ENCODE measurements at places on chromosomes 6 and 20. TPM values are rescaled to one million over a fixed set of nuclear protein-coding genes. Genes with fewer than 3 reads are reported as not detected.
A peak's percentile ranks its signal among the peaks of the same experiment; 100 is the strongest.

DNA sequence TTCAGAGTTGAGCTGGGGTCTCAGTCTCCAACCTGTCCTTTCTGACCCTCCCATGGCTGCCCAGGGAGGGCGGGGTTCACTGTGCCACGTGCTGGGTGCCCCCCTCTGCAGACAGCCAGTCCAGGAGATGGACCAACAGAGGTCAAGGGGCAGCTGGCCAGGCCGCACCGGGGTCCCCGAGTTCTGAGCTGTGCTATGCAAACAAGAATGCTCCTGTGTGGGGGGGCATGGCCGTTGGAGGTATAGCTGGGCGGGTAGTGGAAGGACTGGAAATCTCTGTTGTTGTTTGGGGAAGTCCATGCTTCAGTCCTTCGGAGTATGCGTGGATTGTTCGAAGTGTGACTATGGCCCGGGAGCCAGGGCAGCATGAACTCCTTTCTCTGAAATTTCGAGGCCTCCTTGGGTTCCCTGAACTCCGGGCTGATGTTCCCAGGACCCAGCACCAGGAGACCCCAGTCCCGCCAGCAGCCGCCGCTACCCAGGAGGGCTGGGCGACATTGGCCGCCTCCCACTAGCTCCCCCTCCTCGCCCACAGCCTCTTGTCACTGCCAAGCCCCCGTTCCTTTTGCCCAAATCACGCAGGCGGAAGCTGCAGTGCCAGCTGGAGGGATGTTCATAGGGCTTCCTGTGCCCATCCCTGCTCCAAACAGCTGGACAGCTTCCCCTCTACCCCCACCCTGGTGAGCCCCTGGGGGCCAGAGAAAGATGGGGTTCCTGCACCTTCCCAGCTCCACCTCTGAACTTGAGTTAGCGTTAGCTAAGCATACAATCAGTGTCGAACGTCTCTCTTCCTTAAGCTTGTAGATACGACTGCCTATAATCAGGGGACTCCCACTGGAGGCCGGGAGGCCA lies 126.6 kb downstream of the TAF4 start:
- H3K36me3 ChIP-seq = no peaks in the 10 kb centered on the region
- H3K4me1 ChIP-seq = no peaks in the 10 kb centered on the region
- H3K4me3 ChIP-seq = no peak overlapping the region
- no peak for DNase-seq

DNA sequence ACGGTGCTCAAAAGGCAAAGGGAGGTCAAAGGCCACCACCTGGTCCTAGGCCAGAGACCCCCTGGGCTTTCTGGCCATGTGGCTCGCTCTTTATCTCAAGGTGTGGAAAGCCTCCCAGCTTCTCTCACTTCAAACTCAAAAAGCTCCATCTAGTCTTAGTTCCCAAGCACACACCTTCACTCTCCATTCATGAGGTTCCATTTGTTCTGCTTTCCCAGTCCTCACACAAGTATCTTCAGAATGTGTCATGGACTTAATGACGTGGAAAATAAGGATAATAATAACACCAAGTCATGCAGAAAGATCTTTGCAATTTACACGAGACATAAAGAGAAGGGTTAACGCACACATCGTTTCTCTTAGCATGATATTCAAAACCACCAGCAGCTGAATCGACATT lies 219.3 kb downstream of the GMDS start:
- no peak for DNase-seq
- H3K4me3 ChIP-seq = no peak overlapping the region
- no peak overlapping the region for H3K27ac ChIP-seq
- H3K27me3 ChIP-seq = no peaks in the 10 kb centered on the region

DNA sequence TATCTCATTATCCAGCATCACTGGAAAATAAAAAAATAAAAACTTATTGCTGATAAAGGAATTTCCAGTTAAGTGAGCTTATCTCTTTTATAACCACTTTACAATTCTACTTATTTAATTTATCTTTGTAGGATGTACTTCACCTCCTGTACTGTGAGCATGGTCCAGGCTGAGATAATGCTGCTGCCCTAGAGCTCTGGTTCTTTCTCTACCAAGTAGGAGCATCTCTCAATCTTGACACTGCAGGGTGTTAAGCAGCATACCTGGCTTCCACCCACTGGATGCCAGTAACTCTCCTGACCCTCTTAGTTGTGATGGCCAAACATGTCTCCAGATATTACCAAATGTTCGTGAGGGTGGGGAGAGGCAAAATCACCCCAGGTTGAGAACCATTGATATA lies 454.5 kb downstream of the ADGRB3 start:
- DNase-seq = no peak
- H3K27ac ChIP-seq = no peak overlapping the region
- no peaks in the 10 kb centered on the region for H3K27me3 ChIP-seq
- H3K36me3 ChIP-seq = no peaks in the 10 kb centered on the region

DNA sequence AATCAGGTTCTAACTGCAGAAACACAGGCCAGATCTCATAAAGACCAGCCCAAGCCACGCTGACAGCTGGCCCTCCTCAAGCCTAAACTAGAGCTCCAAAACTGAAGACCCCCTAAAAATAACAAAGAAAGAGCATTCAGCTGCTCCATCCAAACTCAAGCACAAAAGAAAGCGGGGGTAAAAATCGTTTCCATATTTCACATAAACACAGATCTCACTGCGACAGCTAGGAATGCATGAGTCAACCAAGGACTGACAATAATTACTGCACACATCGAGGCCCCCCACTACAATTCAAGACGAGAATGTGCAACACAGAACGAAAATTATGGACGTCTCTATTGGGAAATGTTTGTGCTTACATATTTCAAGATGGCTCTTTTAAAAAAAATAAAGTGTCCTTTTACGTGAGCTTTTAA lies 31.1 kb downstream of the CNKSR3 start:
- H3K4me3 ChIP-seq = peak overlapping the region; percentile 61
- peak overlapping the region; percentile 41 for H3K27ac ChIP-seq
- H3K36me3 ChIP-seq = no peaks in the 10 kb centered on the region
- H3K27me3 ChIP-seq = no peaks in the 10 kb centered on the region
- DNase-seq = peak; percentile 53

DNA sequence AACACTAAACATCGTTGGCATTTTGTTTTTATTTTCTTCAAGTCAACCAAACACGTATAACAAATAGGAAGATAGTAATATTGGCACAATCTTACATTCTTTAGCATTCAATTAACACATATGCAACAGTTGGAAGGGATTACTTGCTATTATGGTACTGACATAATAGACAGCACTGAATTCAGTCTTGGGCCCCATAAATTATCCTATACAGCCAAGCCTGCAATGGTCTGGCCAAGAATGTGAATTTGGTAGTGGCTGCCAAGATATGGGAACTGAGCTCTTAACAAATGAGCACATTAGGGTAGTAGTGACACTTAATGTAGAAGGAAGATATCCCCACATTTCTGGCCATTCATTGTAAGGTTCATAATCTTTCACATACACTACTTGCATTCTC lies 44.8 kb upstream of the ARHGAP18 start:
- H3K27me3 ChIP-seq = no peaks in the 10 kb centered on the region
- no peak for DNase-seq
- H3K4me3 ChIP-seq = no peak overlapping the region
- no peaks in the 10 kb centered on the region for H3K36me3 ChIP-seq
- peaks cover 37% of the 10 kb centered on the region for H3K4me1 ChIP-seq
- no peak overlapping the region for H3K27ac ChIP-seq

- peak; percentile 93 for DNase-seq
- H3K27ac ChIP-seq = peak overlapping the region; percentile 53
- no peak overlapping the region for H3K4me3 ChIP-seq
- H3K27me3 ChIP-seq = no peaks in the 10 kb centered on the region
Observed at GRCh38 chr6:136582711-136583471, 32.7 kb upstream of the MAP7 start.

- no peaks in the 10 kb centered on the region for H3K4me1 ChIP-seq
- DNase-seq = no peak
- no peak overlapping the region for H3K27ac ChIP-seq
- peaks cover 4% of the 10 kb centered on the region for H3K27me3 ChIP-seq
- H3K36me3 ChIP-seq = no peaks in the 10 kb centered on the region
- H3K4me3 ChIP-seq = no peak overlapping the region
Observed at GRCh38 chr6:170106906-170107525, 183.9 kb downstream of the DLL1 start.

DNA sequence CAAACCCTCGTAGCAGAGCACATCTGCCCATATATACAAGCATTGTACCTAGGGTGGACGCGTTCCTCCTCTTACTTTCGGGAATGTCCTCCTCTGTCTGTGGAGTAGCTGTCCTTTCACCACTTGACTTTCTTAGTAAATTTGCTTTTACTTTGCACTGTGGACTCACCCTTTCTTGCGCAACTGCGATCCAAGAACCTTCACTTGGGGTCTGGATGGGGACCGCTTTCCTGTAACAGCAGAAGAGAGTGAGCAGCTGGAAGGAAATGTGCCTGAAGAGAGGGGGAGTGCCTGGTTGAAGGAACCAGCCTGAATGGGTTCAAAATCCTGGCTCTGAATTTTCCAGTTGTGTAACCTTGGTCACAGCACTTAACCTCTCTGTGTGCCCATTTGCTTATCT lies 40.1 kb upstream of the PMEPA1 start:
- peaks cover 20% of the 10 kb centered on the region for H3K27me3 ChIP-seq
- peaks cover 7% of the 10 kb centered on the region for H3K4me1 ChIP-seq
- no peak overlapping the region for H3K27ac ChIP-seq
- no peak overlapping the region for H3K4me3 ChIP-seq
- no peaks in the 10 kb centered on the region for H3K36me3 ChIP-seq

DNA sequence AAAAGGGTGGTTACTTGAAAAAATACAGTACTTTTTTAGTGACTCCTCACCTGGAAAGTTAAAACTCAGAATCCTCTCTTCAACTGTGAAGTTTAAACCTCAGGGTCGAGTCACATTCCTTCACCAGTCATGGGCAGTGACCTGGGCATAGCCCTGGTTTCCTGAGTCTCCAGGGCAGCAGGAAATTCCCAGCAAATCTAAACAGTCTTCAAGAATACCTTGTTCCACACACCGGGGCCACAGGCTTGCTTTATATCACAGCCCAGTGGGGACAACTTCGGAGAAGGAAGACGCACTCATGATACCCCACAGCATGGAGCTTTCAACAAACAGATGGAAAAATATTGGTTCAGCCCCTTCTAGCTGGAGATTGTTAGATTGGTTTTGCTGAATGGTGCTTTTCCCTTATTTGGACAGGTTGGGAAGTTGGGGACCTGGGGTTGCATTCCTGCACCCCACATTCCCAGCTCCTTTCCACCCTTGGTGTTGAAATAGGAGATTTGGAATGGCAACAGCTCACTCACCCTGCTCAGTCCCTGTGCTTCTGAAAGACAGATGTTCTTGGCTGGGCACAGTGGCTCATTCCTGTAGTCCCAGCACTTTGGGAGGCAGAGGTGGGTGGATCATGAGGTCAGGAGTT lies 113.0 kb upstream of the TMEM170B start:
- no peak for DNase-seq
- H3K4me3 ChIP-seq = no peak overlapping the region
- peaks cover 40% of the 10 kb centered on the region for H3K4me1 ChIP-seq
- no peaks in the 10 kb centered on the region for H3K27me3 ChIP-seq
- H3K36me3 ChIP-seq = no peaks in the 10 kb centered on the region

DNA sequence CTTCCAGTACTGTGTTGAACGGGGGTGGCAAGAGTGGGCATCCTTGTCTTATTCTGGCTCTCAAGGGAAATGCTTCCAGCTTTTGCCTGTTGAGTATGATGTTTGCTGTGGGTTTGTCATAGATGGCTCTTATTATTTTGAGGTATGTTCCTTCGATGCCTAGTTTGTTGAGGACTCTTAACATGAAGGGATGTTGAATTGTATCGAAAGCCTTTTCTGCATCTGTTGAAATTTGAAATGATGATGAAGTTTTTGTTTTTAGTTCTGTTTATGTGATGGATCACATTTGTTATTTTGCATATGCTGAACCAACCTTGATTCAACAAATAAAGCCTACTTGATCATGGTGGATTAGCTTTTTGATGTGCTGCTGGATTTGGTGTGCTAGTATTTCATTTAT lies 48.0 kb downstream of the RPRD1B start:
- H3K27me3 ChIP-seq = no peaks in the 10 kb centered on the region
- no peak overlapping the region for H3K4me3 ChIP-seq
- no peaks in the 10 kb centered on the region for H3K4me1 ChIP-seq
- no peak for DNase-seq

GRCh38 chr6:53680489-53680888 lies 14.9 kb upstream of the KLHL31 start:
- no peaks in the 10 kb centered on the region for H3K4me1 ChIP-seq
- H3K27ac ChIP-seq = no peak overlapping the region
- no peak overlapping the region for H3K4me3 ChIP-seq

DNA sequence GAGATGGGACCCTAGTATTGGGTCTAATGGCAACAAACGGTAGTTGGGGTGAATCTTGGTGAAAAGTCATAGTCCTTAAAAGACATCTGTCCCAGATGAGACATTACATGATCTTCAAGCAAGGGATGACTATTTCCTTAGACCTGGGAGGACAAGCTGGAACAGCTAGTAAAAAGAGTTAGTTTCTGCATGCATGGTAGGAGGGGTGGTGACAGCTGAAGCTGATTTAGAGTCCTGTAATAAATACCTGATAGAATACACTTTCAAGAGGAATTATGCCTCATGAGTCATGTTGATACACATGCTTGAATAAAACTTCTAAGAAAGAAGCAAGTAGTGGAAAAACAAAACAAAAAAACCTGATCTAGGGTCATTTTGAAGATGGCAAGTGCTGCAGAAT lies 247.4 kb downstream of the CD109 start:
- no peaks in the 10 kb centered on the region for H3K27me3 ChIP-seq
- H3K4me1 ChIP-seq = peaks cover 26% of the 10 kb centered on the region
- H3K27ac ChIP-seq = no peak overlapping the region
- H3K4me3 ChIP-seq = no peak overlapping the region

DNA sequence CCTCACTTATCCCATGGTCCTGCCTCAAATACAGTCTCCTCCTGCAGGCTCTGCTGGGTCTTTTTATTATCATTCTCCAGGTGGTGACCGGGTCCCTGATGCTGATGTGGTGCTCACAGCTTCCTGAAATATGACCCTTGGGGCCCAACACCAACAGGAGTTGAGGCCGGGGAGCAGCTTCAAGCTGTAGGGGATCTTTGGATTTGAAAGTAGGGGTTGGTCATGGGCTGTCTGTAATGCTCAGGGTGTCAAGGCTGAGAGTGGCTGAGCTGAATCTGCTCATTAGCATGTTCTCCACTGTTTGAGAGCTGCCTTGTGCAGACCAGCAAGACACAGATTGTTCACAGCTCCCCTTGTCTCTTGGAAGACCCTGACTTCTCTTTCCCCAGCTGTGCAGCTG lies 35.5 kb downstream of the HLA-F start:
- no peaks in the 10 kb centered on the region for H3K27me3 ChIP-seq
- H3K4me1 ChIP-seq = peaks cover 18% of the 10 kb centered on the region
- no peaks in the 10 kb centered on the region for H3K36me3 ChIP-seq
- no peak overlapping the region for H3K27ac ChIP-seq

- no peaks in the 10 kb centered on the region for H3K36me3 ChIP-seq
- H3K4me1 ChIP-seq = peaks cover 3% of the 10 kb centered on the region
- no peak overlapping the region for H3K4me3 ChIP-seq
- no peak for DNase-seq
Observed at GRCh38 chr20:64254156-64254555, 1.4 kb upstream of the PCMTD2 start.

- H3K4me1 ChIP-seq = 0 out of 2 replicates have a peak, but pooled peaks cover 6% of the 10 kb centered on the region
- no peaks in the 10 kb centered on the region for H3K36me3 ChIP-seq
- no peak overlapping the region for H3K4me3 ChIP-seq
- peak; percentile 40 for DNase-seq
Observed at GRCh38 chr20:22763257-22763906, 179.0 kb upstream of the FOXA2 start.

FAM83C gene
- not detected for total RNA-seq

STMND1 gene
- total RNA-seq = not detected

CGAS gene
- total RNA-seq = 6.3 TPM

PLCB4 gene
- total RNA-seq = 9.5 TPM

POM121L2 gene
- total RNA-seq = not detected

TREM2 gene
- not detected for total RNA-seq

ELOVL4 gene
- 7.0 TPM for total RNA-seq

ASF1A gene
- 15.5 TPM for total RNA-seq

SEMG1 gene
- total RNA-seq = not detected

BTN1A1 gene
- total RNA-seq = not detected

RSPO3 gene
- total RNA-seq = 0.13 TPM

SIRPG gene
- total RNA-seq = not detected

NFATC2 gene
- total RNA-seq = 0.51 TPM

Data from GM23248 (cell line).